ENCODE measurements at places on chromosomes 2 and 18.
A peak's percentile ranks its signal among the peaks of the same experiment; 100 is the strongest.

GRCh38 chr2:231684314-231685223 lies 23.8 kb upstream of the PTMA start:
- no peak for DNase-seq

GRCh38 chr2:75222527-75222926 lies 23.2 kb upstream of the TACR1 start:
- DNase-seq: no peak

DNA sequence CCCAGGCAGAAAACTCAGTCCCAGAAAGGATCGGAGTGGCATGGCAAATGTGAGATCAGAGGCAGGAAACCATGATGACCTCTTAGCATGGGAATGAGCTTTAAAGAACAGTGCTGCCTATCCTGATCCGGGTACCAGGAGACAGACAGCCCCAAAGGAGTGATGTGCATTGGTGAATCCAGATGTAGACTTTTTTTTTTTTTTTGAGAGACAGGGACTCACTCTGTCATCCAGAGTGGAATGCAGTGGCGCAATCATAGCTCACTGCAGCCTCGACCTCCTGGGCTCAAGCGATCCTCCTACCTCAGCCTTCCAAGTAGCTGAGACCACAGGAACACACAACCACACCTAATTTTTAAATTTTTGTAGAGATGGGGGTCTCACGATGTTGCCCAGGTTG lies 122.7 kb downstream of the VAPA start:
- no peak for DNase-seq

DNA sequence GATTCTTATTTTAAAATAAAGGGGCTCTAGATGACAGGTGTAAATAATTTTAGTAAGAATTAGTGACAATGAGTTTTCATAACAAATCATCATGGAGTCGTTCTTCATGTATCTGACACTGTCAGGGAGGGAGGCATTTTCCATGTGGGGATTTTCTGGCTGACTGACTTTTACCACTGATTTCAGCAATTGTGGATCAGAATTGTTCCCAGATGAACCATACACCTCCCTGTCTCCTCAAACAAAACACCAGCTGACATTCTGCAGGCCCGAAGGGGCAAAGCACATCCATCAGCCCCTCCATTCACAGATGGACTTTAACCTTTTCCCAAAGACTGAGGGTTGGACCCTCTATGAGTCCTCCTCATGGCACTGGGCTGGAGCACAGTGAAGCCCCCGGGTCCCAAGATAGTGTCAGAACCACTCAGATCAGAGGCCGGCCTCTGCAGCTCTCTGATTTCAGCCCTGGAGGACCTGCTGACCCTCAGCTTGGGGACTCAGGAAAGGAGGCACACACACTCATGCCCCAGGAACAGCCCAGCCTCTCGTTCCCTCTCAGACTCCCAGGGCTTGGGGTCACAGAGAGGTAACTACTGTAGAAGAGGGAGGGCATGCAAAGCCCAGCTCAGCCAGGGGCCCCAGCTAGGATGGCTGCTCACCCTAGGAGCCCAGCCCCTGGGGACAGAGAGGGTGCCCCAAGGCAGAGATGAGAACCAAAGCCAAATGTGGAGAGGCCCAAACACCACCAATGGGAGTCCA lies 43.2 kb upstream of the LOXHD1 start:
- no peak for DNase-seq

DNA sequence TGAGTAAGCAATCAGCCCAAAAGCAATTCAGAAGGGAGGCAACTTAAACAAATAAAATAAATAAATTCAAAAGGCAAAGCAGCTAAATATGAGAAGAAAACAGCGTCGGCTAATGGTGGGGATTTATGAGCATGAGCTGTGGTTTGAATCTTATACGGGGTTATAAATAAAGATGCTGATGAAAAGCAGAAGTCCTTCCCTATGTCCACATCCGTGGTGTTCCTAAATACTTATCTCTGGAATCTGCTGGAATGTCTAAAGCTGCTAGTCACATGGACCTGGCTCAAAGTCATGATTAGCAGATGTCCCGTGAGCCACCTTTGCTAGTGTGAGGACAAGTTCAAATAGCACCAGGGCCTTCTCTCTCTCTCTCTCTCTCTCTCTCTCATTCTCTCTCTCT lies 33.8 kb downstream of the SMIM21 start:
- DNase-seq: no peak

GRCh38 chr2:112481528-112482233 lies at the start of gene TTL:
Gene TTL, plus strand, starts transcription at chr2:112482156. Its CDS starts 189 bp downstream, at chr2:112482345.
- peak; percentile 66 for DNase-seq

GRCh38 chr2:58138396-58139030 lies 91.9 kb downstream of the VRK2 start:
- DNase-seq: no peak

GRCh38 chr2:84723831-84724230 lies 157.1 kb downstream of the TRABD2A start:
- DNase-seq: no peak

DNA sequence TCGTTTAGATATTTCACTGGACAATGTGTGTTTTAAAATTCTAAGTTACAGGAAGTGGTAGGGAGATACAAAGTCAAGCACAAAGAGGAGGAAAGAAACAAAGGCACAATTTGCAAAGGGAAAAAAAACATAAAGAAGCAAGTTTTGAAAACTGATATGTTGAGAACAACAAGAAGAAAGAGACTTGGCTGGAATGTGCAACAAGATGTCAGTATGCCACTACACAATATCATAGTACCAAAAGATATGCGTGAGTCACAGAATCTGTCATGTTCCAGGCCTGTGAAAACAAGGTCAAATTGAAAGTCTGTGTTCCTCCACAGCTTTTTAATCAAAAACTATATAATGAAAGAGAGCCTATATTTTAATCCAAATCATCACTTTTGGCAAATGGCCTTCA lies 12.0 kb downstream of the EXOC6B start:
- DNase-seq: no peak

GRCh38 chr2:158242280-158242679 lies 140.6 kb downstream of the UPP2 start:
- no peak for DNase-seq

DNA sequence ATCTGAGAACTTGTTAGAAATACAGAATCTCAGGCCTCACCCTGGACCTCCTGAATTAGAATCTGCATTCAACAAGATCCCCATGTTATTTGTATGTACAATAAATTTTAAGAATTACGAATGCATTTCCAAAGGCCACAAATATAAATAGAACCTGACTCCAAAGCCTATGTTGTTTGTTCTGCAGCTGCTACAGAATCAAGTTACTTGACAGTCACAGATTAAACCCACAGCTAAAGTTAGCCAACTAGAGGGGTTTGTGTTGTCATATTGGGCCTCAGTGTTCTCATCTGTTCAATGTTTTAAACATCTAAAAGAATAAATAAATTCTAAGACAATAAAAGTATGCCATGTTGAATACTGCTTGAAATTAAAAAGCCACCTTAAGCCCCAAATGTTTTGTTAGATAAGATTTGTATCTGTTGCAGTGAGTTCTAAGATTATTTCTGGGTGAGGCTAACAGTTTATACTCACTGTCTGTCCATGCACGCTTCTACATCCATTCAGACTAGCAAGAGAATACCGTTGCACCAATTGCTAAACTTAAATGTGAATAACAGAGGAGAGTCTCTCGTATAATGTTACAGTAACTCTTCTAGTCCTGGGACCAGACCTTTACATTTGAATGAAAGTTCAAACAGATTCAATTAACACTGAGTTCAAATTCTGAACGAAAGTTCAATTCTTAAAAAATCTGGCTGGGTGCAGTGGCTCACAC lies 200.4 kb downstream of the MEMO1 start:
- DNase-seq: no peak

DNA sequence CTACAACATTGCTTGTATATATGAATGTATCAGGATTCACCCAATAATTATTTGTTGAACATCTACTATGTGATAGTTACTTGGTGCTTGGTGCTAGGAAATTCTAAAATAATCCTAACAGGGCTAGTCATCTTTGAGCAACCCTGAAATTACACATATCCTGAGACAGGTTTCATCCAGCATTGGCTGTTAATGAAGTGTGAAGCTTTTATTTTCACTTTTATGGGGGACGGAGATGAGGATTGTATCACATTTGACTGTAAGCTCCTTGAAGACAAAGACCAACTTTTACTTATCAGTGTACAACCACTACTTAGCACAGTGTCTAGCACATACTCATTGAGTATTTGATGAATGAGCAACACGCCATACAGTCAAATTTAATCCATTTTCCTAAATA lies 6.8 kb upstream of the GALM start:
- DNase-seq: no peak

DNA sequence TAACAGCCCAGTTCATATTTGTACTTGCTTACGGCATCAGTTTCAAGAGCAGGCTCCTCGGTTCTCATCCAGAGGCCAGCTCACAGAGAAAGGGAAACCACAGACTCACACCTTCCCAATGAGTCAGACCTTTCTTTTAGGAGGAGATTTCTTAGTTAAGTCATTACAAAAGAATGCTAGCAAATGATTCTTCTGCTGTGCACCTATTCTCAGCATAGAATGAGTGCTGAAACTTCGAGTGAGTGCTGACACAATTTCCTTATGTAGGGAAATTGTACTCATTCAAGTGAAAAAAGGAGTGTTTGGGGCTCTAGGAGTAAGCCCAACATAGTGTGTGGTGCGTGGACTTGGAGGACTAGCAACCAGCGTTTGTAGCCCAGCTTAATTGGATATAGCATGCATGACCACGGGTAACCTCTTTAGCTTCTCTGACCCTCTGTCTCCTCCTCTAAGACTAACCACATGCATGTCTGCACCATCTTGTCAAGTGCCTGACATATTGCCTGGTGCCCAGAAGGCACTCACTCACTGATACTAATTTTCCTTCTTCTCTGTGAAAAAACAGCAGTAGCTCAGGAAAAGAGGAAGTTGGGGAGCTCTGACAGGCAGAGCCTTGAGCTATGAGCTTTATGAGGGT lies 87.0 kb downstream of the ALPK2 start:
- peak; percentile 68 for DNase-seq

DNA sequence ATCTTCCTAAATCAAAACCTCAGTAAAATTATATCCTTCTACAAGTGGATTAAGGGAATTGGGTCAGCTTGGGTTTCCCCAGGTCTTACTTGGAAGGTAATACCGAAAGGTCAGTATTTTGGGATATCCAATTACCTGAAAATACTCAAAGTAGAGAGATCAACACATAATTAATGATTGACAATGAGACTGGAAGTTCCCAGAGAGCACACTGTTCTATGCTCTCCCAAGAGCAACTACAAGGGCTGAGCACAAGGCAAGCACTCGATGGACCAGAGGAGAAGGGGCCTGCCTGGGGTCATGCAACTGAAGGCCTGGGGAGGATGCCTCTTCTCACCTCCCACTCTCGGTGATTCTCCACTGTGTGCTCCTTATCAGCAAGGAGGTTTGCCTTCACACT lies 159.2 kb upstream of the ACAA2 start:
- DNase-seq: no peak

DNA sequence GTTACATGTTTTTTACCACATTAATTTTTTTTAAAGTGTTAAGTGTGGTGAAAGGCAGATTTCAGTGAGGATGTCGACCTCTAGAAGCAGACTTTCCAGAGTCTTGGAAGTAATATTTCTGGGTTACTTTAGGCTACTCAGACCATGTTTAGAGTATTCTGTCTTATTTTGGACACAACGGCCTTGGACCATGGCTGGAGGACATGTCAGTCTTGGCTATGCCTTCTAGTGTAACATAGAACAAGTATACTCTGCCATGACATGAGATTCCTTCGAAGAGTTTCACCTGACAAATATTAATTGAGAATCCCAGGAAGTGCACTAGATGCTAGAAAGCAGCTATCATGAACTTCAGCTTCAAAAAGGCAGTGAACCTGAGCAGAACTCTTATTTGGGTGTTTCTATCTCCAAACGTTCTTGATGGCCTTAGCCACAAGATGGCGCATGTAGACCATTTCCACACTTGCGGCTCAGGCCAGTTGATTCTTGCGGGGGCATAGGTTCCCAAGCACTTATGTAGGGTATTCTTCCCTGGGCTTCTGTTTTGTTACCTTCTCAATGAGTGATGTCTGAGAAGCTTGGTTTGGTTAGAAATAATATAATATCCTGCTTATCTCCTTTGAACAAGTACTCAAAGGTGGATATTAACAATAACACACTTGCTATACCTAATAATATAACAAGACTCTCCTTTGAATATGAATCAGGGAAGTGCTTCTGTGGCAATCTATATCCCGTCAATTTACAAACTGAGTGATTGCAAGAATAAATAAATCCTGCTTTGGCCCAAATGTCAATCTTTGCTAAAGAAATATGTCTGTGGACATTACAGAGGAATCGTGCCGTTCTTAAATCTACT lies 62.0 kb downstream of the CACNB4 start:
- DNase-seq: peak; percentile 33
